Large intestine (tissue), 12 donors: ENCODE measurements at places on chromosomes 4 and X. TPM values are rescaled to one million over a fixed set of nuclear protein-coding genes. Genes with fewer than 3 reads are reported as not detected.
A peak's percentile ranks its signal among the peaks of the same experiment; 100 is the strongest.

NEIL3 gene
- 2.6 TPM for polyA plus RNA-seq

RIPPLY1 gene
- polyA plus RNA-seq, result 0.81 TPM

IGSF1 gene
- polyA plus RNA-seq, result 12.3 TPM

BEX5 gene
- 10.4 TPM for polyA plus RNA-seq

ARR3 gene
- 0.43 TPM for polyA plus RNA-seq

RHOXF1 gene
- polyA plus RNA-seq, result 1.2 TPM

CXCL1 gene
- polyA plus RNA-seq, result 4.3 TPM

HERC3 gene
- polyA plus RNA-seq, result 15.1 TPM

HMGB3 gene
- 55.0 TPM for polyA plus RNA-seq

PNMA3 gene
- 65.1 TPM for polyA plus RNA-seq

TMEM31 gene
- polyA plus RNA-seq, result 0.43 TPM

GATA1 gene
- 0.76 TPM for polyA plus RNA-seq

ENPP6 gene
- polyA plus RNA-seq, result 3.2 TPM

DDX53 gene
- polyA plus RNA-seq, result not detected

UGT2A1 gene
- polyA plus RNA-seq, result 0.04 TPM

PRKG2 gene
- polyA plus RNA-seq, result 61.2 TPM

GRCh38 chr4:142419712-142420111, 426.4 kb downstream of the INPP4B start:
- no peak for DNase-seq

DNA sequence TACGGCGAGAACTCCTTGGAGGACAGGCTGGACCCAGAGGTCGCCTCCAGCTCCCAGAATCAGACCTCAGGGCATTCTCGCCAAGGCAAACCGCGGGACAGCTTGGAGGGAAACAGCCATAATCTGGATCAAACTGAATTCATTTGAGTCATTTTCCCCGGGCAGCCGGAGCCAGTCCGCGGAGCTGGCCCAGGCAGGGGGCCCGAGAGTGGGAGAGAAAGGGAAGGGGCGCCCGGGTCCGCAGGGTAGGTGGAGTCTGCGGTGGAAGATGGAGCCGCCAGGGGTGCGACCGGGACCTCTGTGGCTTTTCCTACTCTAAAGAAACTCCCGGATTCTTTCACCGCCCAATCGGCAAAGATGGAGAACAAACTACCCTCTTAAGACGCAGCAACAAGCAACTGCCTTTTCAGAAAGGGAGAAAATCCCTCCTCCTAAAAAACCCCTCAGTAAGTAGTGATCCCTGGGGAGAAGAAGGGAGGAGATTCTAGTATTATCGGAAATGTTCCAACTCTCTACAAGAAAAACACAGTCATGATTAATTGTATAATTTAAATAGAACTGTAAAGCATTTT, 5.2 kb downstream of the NKX3-2 start:
- DNase-seq, result no peak

- DNase-seq, result no peak
Measured at GRCh38 chr4:176841711-176842112, 49.0 kb upstream of the VEGFC start.

DNA sequence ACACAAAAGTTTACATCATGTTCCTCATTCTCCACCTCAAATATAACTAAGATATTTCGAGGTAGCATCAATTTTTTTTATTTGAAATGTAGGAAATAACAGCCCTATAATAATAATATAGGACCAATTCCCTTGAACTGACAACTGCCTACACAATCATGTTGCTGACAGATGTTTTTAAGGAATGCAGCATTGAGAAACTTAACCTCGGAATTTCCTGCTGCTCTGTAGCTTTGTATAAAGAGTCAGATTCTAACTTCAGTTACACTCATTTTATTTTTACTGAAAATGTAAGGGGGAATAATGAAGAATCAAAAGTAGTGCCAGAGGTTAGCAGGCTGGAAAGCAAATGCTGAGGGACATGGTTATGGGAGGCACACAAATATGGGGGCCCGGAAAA, 235.8 kb downstream of the RBMX2 start:
- no peak for DNase-seq

- DNase-seq, result no peak
Measured at GRCh38 chr4:69743476-69744156, 16.8 kb downstream of the SULT1B1 start.

- DNase-seq, result no peak
Measured at GRCh38 chr4:104531390-104531789, 36.7 kb upstream of the CXXC4 start.

- DNase-seq, result no peak
Measured at GRCh38 chr4:40750461-40751258, 905 bp downstream of the NSUN7 start.

GRCh38 chr4:164948975-164949374, 28.5 kb downstream of the TRIM61 start:
- no peak for DNase-seq

DNA sequence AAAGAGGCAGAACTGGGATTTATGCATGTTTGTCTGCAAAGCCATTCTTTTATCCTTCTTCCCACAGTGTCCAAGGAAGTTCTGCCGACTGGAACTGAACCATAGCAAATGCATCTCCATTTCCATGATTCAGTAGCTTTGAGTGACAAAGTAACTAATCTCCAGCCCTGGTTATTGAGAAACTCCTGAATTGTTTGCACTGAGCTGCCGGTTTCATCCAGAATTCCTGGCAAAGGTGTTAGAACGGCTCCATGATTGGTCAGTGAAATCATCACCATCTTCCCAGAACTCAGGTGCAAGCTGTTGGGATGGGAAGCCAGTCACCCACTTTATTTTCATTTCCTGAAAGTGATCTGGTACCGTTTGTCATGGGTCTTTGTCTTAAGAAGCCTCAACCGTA, 47.0 kb upstream of the SLC34A2 start:
- no peak for DNase-seq

- DNase-seq, result no peak
Measured at GRCh38 chr4:95363966-95364365, 184.8 kb downstream of the UNC5C start.

- DNase-seq, result no peak
Measured at GRCh38 chr4:175129797-175130196, 211.6 kb downstream of the ADAM29 start.

DNA sequence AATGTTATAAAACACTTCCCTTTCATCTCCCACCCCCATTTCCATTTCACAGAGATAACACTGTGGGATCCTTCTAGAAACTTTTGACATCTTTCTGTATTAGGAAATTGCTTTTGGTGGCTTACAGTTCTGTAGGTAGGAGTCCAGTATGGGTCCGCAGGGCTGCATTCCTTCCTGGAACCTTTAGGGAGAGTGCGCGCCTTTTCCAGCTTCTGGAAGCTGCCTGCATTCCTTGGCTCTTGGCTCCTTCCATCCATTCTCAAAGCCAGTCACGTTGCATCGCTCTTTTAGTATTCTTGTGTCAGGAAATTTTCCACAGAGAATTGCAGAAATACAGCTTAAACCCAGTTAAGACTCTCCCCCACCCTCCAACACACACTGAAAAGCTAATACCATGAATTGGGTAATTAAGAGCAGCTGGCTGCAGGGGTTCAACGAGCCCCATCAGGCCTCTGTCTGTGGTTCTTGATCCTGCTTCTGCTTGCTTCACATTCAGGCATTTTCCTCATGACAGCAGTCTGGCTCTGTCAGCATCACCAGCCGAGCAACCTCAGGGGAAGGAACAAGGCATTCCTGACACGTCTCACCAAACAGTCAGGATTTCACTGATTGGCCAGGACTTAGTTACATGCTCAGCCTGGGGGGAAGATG, 48.8 kb downstream of the SEPTIN11 start:
- DNase-seq, result no peak

DNA sequence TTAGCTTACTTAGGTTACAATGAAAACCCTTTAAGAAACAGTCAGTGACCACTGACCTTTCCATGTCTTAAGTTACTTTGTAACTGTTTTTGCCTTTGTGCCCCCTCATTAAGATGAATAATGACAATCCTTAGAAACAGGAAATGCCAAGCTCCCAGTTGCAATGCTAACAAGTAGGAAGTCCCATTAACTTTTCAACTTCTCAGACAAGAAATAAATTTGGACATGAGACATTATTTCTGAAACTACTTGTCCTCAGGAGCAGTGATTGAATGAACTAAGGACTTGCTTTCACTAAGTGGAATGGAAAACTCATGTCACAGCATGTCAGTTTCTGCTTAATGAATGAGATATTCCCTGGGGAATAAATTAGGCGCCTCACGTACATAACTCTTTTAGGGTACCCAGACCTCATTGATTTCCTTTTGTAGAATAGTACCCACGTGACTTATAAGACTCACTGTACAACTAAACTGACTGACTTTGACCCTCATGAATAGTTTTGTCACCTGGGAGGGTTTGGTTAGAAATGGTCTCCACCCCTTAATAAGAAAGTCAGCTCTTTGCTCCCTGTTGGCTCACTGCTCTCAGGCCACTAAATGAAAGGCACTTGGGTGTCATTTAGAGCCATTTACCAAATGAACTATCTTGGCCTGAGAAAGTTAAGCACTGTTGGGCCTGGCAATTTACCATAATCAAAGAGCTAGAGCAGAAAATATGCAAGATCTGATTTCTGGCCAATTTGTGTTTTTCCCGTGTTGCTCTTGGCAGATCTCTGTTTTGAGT, 383.9 kb downstream of the RPA4 start:
- DNase-seq, result peak; percentile 30

DNA sequence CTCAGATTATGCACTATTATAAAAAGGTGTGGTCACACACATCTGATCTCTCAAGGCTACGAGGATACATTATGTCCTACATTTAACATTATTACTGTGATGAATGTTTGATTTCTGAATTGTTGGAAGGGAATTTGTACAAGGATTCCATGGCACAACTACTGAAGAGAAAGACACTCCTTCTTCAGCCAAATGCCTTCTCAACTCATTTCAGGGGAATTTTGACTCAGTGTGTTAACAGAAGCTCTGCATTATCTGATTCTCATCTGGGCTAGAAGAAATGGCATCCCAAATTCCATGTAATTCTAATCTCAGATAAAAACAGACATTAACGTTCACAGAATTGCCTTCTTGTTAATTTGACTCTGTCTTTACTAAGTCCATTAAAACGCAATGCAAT, 477.7 kb downstream of the PDGFC start:
- no peak for DNase-seq

GRCh38 chrX:45743906-45744625, 543.4 kb upstream of the DIPK2B start:
- no peak for DNase-seq

- no peak for DNase-seq
Measured at GRCh38 chr4:1460967-1461868, 55.0 kb upstream of the NKX1-1 start.

GRCh38 chr4:8580321-8581093, at the start of gene GPR78:
Gene GPR78 (plus strand): TSS chr4:8580392. CDS start chr4:8580983, 591 bp downstream.
- peak; percentile 61 for DNase-seq

DNA sequence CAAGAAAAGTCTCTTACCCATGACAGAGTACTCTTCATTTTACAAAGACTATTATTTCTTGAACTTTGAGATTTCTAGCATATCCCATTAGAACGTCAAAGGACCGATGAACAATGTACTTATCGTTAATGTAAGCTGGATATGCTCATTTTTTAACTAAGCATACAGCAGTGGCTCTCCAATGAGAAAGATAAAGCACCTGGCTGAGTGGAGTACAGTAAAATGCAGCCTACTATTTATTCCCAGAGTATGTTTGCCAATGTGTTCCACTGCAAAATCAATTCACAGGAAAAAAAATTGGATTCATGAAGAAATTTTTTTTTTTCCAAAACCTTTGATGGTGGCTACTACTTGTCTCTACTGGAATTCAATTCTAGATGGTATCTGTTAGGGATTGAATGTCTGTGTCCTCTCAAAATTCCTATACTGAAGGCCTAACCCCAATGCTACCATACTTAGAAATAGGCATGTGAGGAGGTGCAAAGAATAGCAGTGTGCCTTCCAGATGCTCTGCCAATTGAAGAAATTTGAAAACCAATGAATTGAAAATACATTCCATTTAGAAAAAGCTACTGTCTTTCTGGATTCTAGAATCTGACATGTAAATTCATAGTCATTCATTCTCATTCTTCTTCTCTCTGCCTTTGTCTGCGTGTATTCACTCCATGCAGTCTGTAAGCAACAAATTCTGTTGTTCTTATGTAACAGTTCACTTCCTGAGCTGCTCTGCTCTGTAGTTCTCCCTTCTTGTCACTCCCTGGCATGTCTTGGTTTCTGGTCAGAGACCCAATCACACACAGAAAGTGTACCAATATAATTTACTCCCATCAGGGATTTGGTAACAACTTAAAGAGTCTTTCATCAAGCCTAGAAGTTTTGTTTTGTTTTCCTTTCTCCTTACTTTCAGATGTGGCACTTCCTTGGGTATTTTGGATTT, 61.4 kb downstream of the PAPSS1 start:
- DNase-seq, result no peak

- peak; percentile 65 for DNase-seq
Measured at GRCh38 chr4:169179609-169180521, 90.9 kb downstream of the SH3RF1 start.

DNA sequence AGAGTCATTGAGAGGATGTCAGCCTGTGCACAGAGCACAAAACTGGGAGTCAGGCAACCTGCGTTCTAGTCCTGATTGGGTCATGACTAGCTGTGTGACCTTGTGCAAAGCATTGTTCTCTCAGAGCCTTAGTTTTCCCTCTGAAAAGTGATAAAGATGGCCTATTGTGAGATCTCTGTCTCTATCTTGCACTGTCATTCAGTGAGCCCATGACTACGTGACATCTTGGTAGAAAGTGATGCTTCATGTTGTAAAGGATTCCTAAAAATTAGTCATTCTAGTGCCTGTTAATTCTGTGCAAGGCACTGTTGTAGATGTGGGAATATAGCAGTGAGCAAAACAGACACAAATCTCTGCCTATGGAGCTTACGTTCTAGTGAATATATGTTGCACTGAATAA, 2.5 kb downstream of the PGRMC1 start:
- DNase-seq, result no peak

DNA sequence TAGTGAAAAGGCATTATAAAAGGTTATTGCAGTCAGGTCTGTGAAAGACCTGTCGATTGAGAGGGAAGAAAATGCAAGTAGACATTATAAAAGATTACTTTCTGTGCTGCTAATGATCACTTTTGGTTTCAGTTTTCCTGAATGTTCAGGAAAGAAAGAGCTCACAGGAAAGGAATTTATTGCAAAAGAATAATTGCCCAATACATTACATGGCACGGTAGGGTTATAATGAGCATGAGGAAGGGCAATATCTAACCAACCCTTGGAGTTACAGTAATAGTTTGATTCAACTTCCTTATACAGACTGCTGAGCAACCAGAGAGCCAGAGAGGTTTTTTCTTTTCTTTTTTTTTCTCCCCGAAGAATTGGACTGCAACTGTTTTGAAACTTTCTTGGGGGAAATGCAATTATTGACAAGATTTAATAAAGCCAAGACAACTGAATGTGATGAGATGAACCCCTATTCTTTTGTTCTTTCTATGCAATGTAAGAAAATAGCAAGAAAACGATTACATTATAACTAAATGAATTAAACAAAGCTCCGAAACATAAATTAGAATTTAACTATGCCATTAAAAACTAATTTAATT, 247.0 kb downstream of the C4orf33 start:
- peak; percentile 81 for DNase-seq
